ENCODE measurements at places on chromosomes 11 and 22.

- no peak for DNase-seq
Observed at GRCh38 chr11:27420217-27420616, 52.4 kb downstream of the LGR4 start.

- DNase-seq, result no peak
Observed at GRCh38 chr11:134560566-134561330, 148.7 kb upstream of the B3GAT1 start.

- peak; percentile 25 for DNase-seq
Observed at GRCh38 chr11:67504005-67504949, 886 bp downstream of the PITPNM1 start.

GRCh38 chr22:22430111-22430820 lies 78.3 kb downstream of the ZNF280B start:
- no peak for DNase-seq

DNA sequence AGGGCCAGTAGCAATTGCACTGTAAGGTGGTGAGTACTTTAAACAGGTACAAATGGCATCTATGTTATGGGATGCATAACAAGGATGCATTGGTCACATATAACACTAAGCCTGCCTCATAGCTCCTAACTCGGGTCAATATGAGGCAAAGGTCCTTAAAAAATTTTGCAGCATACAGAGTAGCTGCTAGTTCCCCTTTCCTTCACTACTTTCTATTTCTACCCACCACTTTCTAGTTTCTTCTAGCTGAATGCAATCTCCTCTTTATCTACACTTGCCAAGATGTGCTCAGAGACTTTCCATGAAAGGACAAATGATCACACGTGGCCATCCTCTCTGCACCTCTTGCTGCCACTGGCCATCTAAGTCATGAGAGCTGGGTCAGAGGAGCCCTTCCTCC lies 9.8 kb downstream of the OR51F2 start:
- no peak for DNase-seq

DNA sequence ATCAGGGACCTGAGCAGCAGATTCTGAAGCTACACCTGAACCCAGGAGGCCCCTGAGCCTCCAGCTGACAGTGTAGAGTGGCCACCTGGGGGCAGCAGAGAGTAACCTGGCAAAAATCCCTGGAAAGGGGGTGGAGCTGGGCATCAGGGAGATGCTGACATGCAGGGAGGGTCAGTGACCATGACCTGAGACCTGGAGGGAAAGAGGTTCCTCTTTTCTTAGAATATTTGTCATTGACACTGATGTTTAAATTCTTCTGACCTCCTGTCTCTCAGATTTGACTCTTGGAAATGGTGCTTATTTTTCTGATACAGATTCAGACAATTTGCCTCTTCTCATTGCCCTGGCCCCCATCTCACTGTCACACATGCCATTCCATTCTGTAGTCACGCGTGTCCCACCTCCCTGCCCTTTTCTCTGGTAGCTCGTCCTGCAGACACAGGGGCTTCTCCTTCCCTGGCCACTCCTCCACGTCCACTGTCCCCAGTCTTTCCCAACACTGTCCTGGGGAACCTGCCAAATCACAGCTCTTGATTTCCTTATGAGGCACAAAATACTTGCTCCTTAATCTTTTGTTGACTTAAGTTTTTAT lies 117.2 kb upstream of the IGLL5 start:
- DNase-seq, result peak; percentile 26

GRCh38 chr11:10669258-10670033 lies 24.1 kb downstream of the IRAG1 start:
- DNase-seq, result peak; percentile 43

- DNase-seq, result no peak
Observed at GRCh38 chr11:111447112-111447471, 65.1 kb downstream of the BTG4 start.

DNA sequence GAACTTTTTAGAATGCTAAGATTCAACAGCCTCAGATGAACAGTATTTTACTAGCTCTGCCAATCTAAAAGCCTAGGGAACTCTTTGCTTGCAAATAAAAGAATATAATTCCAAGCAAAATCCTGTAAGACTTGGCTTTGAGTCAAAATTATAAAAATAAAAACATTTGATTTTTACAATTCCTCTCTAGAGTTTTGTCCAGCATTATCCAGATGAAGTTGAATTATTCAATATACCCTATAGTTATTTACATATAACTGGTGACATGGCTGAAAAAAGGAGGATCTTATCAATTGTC lies 378.3 kb downstream of the ETS1 start:
- no peak for DNase-seq

GRCh38 chr11:35980686-35981390 lies 37.0 kb downstream of the LDLRAD3 start:
- DNase-seq, result no peak

DNA sequence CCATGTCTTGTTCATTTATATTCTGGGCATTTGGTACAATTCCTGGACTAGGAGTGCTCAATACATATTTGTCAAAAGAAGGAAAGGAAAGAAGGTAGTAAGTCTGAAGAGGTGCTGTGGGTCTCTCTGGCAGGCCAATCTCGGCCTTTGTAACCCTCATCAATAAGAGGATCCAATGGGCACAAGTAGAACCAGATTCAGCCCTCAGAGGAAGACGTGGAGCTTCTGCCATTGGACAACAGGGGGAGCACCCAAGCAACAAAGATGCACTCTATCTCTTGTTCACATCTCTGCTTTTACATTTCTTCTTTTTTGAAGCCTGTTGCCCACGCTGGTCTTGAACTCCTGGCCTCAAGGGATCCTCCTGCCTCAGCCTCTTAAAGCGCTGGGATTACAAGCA lies 2.2 kb upstream of the VPS11 start:
- no peak for DNase-seq

- no peak for DNase-seq
Observed at GRCh38 chr22:29393019-29393608, 4.7 kb upstream of the AP1B1 start.

GRCh38 chr22:44639891-44640617 lies 62.0 kb upstream of the PRR5 start:
- no peak for DNase-seq

DNA sequence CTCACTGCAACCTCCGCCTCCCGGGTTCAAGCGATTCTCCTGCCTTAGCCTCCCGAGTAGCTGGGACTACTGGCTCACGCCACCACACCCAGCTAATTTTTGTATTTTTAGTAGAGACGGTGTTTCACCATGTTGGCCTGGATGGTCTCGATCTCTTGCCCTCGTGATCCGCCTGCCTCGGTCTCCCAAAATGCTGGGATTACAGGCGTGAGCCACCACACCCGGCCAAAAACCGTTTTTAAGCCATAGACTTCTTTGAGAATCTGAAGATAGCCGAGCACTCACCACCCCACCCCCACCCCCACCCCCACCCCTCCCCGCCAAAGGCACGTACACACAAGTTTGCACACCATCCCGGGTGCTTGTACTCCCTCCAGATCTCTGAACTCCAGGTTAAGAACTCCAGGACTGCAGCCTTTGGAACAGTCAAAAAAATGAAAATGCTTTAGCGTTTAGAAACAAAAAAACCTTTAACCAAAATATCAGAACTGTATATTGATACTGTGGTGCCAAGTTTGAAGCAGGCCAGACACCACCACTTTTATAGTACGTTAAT lies 1.5 kb downstream of the CRKL start:
- no peak for DNase-seq

- DNase-seq, result no peak
Observed at GRCh38 chr22:40638261-40638660, 1.7 kb upstream of the MRTFA start.

GRCh38 chr11:199782-200181 lies 6.9 kb downstream of the SCGB1C1 start:
- DNase-seq, result no peak

DNA sequence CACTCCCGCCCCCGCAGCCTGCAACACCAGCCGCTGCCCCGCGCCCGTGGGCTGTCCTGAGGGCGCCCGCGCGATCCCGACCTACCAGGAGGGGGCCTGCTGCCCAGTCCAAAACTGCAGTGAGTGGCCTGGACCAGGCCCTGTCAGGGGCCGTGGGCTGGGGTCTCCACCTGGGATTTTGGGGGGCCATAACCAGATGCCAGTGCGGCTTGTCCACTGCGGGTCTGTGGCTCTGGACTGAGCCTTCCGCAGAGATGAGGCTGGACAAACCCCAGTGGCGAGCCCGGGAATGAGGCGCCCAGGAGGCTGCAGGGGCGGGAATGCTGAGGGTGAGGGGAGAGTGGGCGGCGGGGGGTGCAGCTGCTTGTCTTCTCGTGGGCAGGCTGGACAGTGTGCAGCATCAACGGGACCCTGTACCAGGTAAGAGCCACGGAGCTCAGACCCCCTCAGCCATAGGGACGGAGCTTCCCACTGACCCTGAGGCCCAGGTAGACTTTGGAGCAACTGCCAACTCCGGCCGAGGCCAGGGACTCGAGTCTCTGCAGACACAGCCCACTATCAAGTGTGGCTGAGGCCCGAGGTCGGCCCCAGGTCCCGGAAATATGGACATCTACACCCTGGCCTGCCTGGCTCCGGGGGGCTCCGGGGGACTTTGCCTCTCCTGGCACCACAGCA lies 24.8 kb upstream of the MUC5B start:
- no peak for DNase-seq

DNA sequence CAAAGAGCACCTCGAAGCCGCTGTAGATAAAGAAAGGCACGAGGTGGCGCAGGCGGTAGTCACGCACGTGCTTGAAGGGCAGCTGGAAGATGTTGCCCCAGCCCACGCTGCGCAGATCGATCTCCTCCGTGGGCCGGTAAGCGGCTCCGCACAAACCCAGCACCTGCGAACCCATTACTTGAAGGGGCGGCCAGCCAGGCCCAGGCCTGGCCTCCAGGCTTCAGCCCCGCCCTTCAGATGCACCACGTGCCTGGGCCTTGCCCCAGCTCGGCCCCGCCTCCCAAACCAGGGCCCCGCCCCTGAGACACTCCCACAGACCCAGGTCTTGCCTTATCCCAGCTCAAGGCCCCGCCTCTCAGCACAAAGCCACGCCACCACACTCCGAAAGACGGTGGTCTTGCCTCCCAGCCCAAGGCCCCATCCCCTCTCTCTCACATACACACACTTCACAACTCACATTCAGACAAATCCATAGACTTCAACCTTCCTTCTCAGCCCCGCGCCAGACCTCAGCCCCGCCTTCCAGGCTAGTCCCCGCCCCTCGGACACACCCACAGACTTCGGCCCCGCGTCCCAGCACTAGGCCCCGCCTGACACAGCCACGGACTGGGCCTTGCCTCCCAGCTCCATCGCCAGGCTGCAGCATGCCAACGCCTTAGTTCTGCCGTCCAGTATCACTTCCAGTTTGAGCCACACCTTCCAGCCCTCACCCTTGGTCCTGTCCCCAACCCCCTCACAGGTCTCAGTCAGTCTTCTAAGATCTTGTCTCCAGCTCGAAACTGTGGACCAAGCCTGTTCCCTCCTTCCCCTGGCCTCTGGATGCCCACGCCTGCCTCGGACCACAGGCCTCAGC lies 7.0 kb downstream of the UNC93B1 start:
- DNase-seq, result no peak

DNA sequence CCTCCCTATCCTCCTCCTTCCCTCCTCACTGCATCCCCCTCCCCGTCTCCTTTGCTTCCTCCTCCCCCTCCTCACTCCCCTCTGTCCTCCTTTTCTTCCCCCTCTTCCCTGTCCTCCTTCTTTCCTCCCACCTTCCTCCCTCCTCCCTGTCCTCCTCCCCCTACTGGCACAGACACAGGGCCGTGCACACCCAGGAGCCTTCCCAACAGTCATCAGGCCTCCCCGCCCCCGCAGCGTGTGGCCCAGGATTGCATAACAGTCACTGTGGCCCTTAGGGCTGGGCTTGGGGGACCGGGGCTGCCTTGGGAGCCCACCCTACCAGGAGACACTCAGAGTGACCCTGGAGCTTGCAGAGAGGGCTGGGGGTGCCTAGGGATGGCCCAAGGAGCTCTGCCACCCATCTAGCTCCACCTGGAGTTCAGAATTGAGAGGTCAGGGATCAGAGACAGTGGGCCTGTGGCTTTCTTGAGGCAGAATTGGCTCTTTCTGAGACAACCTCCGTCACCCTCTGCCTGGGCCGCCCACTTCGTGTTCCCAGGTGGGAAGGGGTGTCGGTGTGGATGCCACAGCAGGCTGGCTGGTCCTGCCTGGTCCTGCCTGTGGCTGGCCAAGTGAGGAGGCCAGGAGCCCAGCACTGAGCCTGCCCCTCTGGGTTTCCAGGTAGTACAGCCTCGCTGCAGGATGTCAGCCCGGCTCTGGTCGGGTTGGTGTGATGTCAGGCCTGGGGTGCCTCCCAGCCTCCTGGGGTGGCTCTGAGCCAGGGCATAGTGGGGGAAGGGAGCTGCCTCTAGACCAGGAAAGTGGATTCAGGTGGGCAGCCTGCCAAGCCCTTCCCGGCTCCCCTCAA lies 1.6 kb downstream of the SPI1 start:
- DNase-seq, result no peak

- no peak for DNase-seq
Observed at GRCh38 chr11:66637557-66638176, 836 bp upstream of the RBM4 start.

DNA sequence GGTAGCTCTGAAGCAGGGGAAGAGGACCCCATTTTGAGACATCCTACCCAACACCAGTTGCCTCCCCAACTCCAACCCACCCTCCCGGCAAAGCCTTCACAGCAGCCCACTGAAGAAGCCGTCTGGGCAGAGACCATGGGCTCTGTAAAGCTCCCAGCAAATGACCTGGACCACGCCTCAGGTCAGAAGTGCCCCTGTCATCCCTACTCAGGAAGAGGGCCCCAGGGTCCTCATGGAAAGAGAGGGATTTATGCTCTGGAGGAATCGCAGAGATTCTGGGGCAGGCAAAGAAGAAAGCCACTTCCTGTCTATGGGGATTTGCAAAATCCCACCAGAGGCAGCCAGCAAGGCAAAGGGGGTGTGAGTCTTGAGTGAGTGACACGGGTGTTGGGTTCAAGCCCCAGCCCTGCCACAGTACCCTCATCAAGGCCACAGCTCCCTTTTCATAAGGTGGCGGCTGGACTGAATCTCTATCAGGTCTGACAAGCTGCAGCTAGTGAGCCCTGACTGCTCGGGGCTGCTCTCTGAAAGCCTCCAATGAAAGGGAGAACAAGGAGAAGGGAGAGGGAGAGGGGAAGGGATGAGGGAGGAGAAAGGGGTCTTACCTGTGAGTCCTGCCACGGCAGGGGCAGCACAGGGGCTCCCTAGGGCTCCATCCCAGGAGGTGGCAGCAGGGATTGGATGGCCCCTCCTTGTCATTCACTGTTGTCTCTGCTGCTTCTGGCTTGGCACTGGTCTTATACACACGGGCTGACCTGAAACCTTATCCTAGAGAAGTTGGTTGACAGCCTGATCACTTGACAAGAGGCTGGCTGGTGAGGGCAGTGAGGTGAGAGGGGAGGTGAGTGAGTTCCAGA lies at the start of gene UCP3:
Gene UCP3 (minus strand): TSS at position 713 of the 857 bp plus-strand sequence. CDS start 2,043 bp downstream, outside the sequence.
- DNase-seq, result no peak

DNA sequence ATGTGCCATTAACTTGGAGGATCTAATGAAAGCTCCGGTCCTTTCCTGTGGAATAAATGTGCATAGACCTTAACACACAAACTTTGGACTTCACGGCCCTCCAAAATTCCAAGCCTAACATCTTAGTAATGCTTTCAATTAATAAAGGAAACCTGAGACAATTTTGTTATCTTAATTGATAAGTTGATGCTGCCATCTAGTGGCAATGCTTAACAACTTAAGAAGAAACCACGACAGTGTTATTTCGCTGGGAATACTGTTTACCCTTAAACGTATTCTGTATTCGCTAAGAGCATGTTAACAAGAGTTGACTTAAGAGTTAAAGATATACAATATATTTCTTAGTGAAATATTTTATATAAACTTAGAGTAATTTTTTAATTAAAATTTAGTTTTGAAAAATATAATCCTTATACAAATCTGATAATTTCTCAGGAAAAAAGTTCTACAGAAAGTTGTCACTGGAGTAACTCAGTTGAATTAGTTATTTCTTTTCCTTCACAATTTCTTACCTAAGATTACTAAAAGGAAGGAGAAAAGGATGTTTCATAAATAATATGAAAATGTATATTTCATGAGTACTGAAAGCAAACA lies 35.0 kb upstream of the OR9G4 start:
- peak; percentile 50 for DNase-seq

Measured in left kidney (tissue), 8 donors.